IMR-90 (cell line): ENCODE measurements at places on chromosomes 2 and 18.

DNA sequence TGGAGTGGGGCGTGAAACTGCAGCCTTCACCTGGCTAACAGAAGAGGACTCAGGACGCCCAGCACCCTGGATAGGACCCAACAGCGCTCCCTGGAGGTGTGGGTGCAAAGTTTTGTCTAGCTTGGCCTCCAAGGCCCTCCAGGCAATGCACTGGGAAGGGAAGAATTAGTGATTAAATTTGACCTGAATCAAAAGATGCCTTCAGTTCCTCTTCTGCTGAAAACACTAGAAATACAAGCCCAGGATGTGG lies 779 bp upstream of the TRIB2 start:
- H3K36me3 ChIP-seq: no peaks in the 10 kb centered on the region
- H3K4me1 ChIP-seq: peaks cover 14% of the 10 kb centered on the region
- H3K27ac ChIP-seq: peak overlapping the region; percentile 98
- peak overlapping the region; percentile 65 for H3K4me3 ChIP-seq

DNA sequence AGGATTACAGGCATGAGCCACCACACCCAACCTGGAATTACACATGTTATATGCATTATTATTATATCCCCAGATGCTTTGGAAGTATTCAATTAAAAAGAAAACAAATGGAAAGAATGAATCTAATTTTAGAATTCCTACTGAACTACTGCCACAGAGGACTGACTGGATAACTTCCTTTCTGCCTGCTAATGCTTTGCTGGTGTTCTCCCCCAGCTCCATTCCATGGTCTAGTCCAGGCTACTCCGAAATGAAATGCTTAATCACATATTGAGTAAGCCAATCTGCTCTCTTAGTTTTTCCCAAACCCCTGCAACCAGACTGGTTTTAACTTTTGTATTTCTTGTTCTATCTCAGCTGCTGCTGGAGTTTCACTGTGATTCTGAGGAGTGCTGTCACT lies 519.1 kb downstream of the SOX11 start:
- DNase-seq: no peak
- no peaks in the 10 kb centered on the region for H3K4me1 ChIP-seq
- H3K27ac ChIP-seq: no peak overlapping the region
- no peaks in the 10 kb centered on the region for H3K27me3 ChIP-seq

GRCh38 chr18:47246027-47246971 lies 5.2 kb downstream of the SKOR2 start:
- H3K4me3 ChIP-seq: no peak overlapping the region
- no peak for DNase-seq
- H3K36me3 ChIP-seq: no peaks in the 10 kb centered on the region
- H3K27me3 ChIP-seq: peaks cover 42% of the 10 kb centered on the region
- H3K4me1 ChIP-seq: no peaks in the 10 kb centered on the region
- H3K27ac ChIP-seq: no peak overlapping the region

GRCh38 chr2:23709311-23709710 lies 217.6 kb downstream of the ATAD2B start:
- no peaks in the 10 kb centered on the region for H3K27me3 ChIP-seq
- H3K4me3 ChIP-seq: no peak overlapping the region
- H3K36me3 ChIP-seq: peaks cover 22% of the 10 kb centered on the region
- DNase-seq: no peak
- peaks cover 5% of the 10 kb centered on the region for H3K4me1 ChIP-seq

DNA sequence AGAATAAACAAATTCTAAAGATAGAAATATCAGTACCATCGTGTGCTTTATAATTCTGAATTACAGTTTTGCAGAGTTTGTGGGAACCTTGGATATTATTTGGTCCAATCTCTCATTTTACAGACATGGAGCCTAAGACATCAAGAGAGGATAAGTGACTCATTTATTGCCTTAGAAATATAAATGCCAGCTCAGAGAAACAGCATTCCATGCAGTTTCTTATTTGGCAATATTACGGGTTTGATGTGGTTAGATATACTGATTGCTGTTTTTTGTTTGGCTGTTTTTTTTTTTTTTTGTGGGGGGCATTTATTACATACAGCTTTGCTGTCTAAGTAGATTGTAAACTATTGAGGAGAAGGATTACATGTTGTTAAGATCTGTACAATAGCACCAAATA lies 1241.1 kb upstream of the LRRTM1 start:
- no peaks in the 10 kb centered on the region for H3K4me1 ChIP-seq
- H3K27me3 ChIP-seq: no peaks in the 10 kb centered on the region
- no peak for DNase-seq
- no peaks in the 10 kb centered on the region for H3K36me3 ChIP-seq
- H3K27ac ChIP-seq: no peak overlapping the region

DNA sequence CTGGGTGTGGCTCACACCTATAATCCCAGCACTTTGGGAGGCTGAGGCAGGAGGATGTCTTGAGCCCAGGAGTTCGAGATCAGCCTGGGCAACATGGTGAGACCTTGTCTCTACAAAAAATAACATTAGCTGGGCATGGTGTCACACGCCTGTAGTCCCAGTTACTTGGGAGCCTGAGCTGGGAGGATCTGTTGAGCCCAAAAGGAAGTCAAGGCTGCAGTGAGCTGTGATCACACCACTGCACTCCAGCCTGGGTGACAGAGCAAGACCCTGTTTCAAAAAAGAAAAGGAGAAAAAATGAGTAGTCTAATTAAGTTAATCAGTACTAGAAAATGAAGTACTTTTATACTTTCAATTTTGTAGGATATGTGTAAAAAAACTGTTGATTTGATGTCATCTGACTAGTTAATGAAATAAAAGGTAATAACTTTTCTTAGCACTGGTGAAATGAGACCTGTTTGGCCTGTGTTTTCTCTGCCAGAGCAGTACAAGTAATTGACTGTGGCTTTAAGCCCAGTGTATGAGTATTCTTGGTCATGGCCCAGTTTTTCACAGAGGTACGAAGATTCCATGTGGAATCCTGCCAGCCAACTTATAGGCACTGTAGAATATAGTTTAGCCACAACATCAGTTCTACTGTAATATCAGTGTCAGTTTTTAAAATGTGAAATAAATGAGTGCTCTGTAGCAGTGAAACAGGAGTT lies 35.8 kb downstream of the MFSD6 start:
- H3K27ac ChIP-seq: no peak overlapping the region
- H3K36me3 ChIP-seq: no peaks in the 10 kb centered on the region

GRCh38 chr2:183123959-183124221 lies 353 bp upstream of the NUP35 start:
- H3K27me3 ChIP-seq: no peaks in the 10 kb centered on the region
- H3K4me3 ChIP-seq: peak overlapping the region; percentile 61
- peaks cover 4% of the 10 kb centered on the region; the same call in 1 of the 2 replicates for H3K4me1 ChIP-seq
- no peaks in the 10 kb centered on the region for H3K36me3 ChIP-seq
- DNase-seq: no peak
- peak overlapping the region; percentile 71 for H3K27ac ChIP-seq

DNA sequence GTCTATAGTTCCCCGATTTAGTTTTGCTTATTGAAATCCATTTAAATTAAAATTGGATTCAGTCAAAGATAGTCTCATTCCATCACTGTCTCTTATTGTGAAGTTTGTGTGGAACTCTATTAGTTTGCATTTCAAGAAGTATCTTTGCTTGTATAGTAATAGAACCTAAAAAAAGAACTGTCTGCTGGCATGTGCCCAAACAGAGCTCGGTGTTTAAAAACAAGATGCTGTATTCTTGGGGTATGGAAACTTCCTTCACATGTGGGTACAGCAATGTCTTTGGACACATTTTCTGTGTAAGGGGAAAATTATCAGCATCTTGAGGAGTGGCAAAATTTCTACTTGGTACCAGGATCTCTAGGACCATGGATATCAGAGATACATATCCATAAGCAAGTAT lies 292.6 kb downstream of the PLCL1 start:
- no peaks in the 10 kb centered on the region for H3K4me1 ChIP-seq
- no peaks in the 10 kb centered on the region for H3K27me3 ChIP-seq
- no peaks in the 10 kb centered on the region for H3K36me3 ChIP-seq
- DNase-seq: no peak

DNA sequence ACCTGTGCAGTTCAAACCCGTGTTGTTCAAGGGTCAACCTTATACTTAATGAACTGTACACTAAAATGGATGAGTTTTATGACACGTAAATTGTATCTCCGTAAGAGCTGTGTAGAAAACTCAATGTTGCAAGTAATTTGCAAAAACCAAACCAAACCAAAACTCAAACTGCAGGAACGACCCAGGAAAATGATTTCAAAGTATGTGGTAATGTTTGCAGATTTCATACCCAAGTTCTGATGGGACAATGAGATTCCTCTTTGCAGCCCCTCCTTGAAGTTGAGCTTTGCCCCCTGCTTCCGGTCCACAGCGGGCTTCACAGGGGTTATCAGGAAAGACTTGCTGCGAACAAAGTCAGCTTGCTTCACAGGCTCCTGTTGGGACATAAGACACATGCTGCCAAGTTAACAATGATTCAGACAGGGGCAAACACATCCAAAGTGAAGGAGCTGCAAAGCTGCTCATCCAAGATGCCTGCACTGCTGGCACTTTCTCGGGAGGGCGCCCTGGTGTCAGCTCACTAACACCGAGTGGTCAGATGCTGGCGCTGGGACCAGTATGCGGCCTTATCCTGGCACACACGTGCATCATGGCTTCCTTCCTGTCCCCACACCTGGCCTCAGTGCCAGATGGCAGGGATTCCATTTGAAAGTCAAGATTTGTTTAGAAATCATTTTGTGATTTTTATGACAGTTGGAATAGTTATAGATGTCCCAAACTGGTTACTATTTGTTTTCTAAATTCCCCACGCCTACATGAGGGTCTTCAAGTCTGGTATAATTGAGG lies 65.2 kb upstream of the MGAT4A start:
- peaks cover 9% of the 10 kb centered on the region for H3K27me3 ChIP-seq
- DNase-seq: no peak
- no peaks in the 10 kb centered on the region for H3K4me1 ChIP-seq
- H3K36me3 ChIP-seq: no peaks in the 10 kb centered on the region

- H3K4me3 ChIP-seq: no peak overlapping the region
- no peaks in the 10 kb centered on the region for H3K36me3 ChIP-seq
- DNase-seq: peak; percentile 42
- peaks cover 16% of the 10 kb centered on the region for H3K4me1 ChIP-seq
- no peaks in the 10 kb centered on the region for H3K27me3 ChIP-seq
- no peak overlapping the region for H3K27ac ChIP-seq
Measured at GRCh38 chr2:134207589-134208209, 46.2 kb upstream of the MGAT5 start.

DNA sequence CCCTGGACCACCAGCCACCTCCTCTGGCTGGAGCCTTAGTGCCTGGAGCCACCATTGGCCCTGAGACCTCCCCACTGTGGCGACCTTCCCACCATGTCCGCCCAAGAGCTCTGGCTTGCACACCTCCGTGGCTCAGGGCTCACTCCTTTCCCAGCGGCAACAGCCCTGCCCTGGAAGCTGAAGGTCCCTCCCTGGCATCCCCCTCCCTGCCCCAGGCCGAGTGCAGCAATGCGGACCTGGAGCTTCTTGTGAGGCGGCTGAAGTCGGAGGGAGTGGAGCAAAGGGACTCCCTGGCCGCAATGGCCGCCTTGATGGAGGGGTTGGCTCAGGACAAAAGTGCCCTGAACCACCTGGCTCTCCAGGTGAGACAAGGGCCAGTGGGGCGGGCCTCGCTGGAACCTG lies 28.6 kb downstream of the CROCC2 start:
- no peaks in the 10 kb centered on the region for H3K4me1 ChIP-seq
- H3K27ac ChIP-seq: no peak overlapping the region
- H3K4me3 ChIP-seq: no peak overlapping the region
- peaks cover 25% of the 10 kb centered on the region for H3K27me3 ChIP-seq
- no peaks in the 10 kb centered on the region for H3K36me3 ChIP-seq

DNA sequence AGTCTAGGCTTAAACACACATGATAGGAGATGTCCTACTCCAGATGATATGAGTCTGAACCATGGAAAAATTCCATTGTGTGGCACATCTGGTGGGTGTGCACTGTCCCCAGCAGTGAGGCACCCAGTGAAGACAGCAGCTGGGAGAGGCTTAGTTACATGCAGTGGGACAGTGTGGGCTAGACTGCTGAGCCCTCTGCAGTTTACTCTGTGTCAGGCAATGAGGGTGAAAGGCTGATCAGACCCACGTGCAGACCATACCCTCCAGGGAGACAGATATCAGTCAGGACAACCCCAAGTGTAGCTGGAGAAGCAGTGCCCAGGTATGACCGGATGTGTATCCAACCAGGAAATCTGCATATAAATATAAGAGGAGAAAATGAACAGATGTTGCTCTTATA lies 13.4 kb downstream of the IL37 start:
- H3K36me3 ChIP-seq: no peaks in the 10 kb centered on the region
- no peaks in the 10 kb centered on the region for H3K4me1 ChIP-seq
- no peak overlapping the region for H3K27ac ChIP-seq
- H3K4me3 ChIP-seq: no peak overlapping the region
- no peak for DNase-seq

- H3K27ac ChIP-seq: no peak overlapping the region
- H3K4me3 ChIP-seq: no peak overlapping the region
- H3K36me3 ChIP-seq: no peaks in the 10 kb centered on the region
Measured at GRCh38 chr2:125424266-125424785, 1231.6 kb upstream of the GYPC start.

DNA sequence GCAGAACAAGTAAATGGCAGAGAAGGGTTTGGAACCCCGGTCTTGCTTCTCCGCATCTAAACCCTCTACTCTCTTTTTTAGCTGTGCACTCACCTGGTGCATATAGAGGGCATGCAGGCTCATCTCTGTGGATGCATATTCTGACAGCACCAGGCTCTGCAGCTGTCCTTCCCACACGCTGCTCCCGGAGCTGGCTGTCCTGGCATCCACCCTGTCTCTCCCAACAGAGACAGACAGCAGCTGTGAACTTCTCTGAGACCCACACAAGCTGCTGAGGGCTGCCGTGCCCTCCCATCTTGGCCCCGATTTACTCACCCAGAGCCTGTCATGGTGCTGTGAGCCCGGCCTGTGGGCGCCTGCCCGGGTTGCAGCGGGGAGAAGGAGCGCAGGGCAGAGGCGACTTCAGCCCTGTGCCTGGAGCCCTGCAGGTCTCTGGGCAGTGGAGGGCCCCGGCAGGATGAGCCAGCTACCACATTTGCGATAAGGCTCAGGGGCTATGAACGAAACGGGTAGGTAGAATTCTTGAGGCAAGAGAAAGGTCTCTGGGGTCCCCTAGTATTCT lies 3.3 kb upstream of the ABCB6 start:
- no peak overlapping the region for H3K4me3 ChIP-seq
- H3K4me1 ChIP-seq: peaks cover 5% of the 10 kb centered on the region; the same call in 1 of the 2 replicates
- H3K27ac ChIP-seq: no peak overlapping the region

GRCh38 chr2:30803281-30803680 lies 4.0 kb downstream of the CAPN13 start:
- H3K4me3 ChIP-seq: no peak overlapping the region
- no peak overlapping the region for H3K27ac ChIP-seq
- 0 out of 2 replicates have a peak, but pooled peaks cover 1% of the 10 kb centered on the region for H3K27me3 ChIP-seq
- no peak for DNase-seq

DNA sequence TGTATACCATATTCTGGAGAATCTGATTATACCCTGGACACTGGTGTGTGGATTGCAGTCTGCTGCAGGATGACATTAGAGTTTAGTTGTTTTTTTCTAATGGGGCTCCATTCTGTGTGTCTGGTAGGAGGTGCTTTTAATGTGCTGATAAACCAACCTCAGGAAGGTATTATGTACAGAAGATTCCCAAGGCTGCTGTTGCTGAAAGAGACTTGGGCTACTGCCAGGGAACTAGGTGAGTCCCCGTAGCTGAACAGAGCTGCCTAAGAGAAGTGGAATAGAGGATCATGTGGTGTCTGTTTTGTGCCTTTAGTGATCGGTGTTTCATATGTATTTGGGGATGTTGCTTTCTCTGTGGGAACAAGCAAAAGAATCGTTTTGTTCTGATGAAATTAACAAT lies 16.5 kb downstream of the SPATA3 start:
- H3K36me3 ChIP-seq: no peaks in the 10 kb centered on the region
- H3K27me3 ChIP-seq: peaks cover 69% of the 10 kb centered on the region
- H3K27ac ChIP-seq: no peak overlapping the region
- no peak for DNase-seq
- no peaks in the 10 kb centered on the region for H3K4me1 ChIP-seq

- no peaks in the 10 kb centered on the region for H3K27me3 ChIP-seq
- H3K4me1 ChIP-seq: peaks cover 38% of the 10 kb centered on the region
- no peak for DNase-seq
Measured at GRCh38 chr2:108615480-108616090, 81.3 kb downstream of the LIMS1 start.
